ENCODE measurements at places on chromosomes 6 and 20.

- no peak for DNase-seq
These were observed 34.1 kb downstream of the UST start for GRCh38 chr6:148780918-148781436.

GRCh38 chr6:14513496-14514393 lies 396.2 kb downstream of the CD83 start:
- DNase-seq: no peak

- no peak for DNase-seq
These were observed 81.7 kb upstream of the NXT1 start for GRCh38 chr20:23268792-23269354.

- DNase-seq: no peak
These were observed 12.7 kb upstream of the IFNGR1 start for GRCh38 chr6:137231895-137232294.

DNA sequence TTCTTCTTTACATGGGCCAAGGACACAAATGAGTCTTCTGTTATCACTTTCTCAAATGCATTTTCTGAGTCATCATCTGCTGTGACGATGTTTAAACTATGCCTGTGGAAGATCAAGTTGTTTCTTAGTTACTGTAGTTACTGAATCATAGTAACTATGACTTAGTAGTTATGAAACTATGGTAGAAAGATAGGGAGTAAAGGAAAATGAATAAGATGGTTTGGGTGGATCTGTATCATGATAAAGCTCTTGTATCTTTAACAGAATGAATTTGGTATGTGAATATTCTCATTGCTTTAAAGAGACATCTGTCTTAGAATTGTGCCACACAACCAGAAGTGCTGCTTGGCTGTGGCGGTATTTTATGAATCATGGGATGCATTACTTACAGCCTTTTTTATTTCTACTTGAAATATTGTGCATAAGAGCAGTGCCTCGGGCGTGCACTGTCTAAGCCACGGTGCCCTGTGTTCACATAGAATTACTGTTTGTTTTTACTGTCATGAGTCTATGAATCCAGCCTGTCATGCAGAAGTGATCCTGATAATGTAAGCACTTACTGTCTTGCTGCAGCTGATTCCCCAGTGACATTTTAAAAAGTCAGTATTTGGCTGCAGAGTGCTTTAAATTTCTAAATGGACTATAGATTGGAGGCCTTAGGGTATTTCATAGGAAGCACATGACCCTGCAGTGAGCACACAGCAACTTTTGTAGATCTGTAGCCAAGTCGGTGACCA lies 215.2 kb downstream of the TMEM242 start:
- DNase-seq: no peak

DNA sequence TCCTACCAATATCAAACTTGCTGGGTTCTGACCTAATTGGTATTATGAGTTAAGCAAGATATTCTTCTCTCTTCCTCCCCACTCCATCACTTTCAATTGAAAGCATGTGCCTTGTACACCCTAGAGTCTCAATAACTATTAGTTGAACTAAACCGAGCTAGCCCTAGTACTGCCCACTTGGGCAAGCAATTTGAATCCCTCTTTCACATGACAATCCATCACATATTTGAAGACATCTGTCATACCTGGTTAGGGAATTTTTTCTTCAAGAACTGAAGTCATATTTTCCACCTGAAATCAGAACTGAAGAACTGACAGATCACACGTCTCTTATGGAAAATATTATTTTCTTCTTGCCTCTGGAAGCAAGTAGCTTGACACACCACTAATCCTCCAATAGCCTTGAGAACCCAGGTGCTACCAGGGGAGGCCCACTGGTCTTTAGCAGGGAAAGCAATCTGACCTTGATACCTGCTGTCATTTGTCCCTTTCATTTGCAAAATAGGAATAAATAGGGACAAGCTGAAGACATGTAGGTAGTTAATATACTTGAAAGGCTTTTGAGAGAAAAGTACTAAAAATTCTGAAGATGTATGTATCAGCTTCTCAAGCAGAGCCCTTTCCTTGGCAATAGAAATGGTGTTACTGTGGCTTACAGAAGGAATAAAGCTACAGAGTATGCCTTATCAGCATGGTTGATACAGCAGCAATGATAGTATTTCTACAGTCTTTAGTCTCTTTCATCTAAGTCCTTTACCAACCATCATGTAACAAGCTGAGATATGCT lies 71.4 kb downstream of the GJA10 start:
- DNase-seq: no peak

DNA sequence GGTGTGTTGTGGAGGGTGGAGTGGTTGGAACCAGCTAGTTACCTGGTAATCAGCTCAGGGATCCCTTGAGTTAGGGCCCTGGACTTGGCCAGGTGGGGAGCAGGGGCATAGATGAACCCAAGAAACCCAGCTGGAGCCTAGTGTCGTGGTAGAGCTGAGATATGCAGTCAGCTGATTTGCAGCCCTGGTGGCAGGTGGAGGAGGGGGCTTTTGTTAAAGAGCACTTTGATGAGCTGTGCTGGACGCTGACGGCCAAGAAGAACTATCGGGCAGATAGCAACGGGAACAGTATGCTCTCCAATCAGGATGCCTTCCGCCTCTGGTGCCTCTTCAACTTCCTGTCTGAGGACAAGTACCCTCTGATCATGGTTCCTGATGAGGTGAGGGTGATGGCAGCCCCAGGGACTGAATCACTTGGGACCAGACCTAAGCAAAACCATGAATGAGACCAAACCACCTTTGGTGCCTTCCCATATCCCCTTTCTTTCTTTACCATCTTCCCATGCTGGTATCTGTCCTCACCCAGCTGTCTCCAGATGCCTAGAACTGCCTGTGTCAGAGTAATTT lies 12.7 kb downstream of the DEF6 start:
- no peak for DNase-seq

All from stimulated activated CD4-positive, alpha-beta T cell treated with anti-CD3 and anti-CD28 coated beads, TNF-alpha, amount 100 ng/mL, for 1 hour (primary cell).